Eye (tissue), 1 donor: ENCODE measurements at places on chromosomes 2 and 18.

DNA sequence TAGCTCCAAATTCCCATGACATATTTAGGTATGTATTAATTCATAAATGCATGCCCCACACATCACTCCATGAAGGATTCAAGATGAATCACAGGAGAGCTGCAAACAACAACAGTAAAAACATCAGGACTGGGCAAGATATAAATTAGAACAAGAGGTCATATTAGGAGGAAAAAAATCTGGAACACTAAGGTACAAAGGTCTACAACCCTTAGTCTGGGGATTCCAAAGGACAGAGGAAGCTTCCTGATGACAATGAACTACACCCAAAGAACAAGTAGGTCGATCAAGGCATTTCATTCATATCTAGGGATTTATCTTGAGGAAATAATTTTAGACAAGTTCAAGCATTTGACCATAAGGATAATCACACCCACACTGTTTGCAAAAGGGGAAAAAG, 14.5 kb downstream of the VPS4B start:
- DNase-seq = no peak

GRCh38 chr2:127609818-127610217, 36.1 kb upstream of the GPR17 start:
- no peak for DNase-seq

- DNase-seq = peak; percentile 17
Observed at GRCh38 chr18:50218432-50219197, 23.7 kb upstream of the MYO5B start.

GRCh38 chr18:58407263-58407648, 221.6 kb downstream of the ALPK2 start:
- DNase-seq = no peak

DNA sequence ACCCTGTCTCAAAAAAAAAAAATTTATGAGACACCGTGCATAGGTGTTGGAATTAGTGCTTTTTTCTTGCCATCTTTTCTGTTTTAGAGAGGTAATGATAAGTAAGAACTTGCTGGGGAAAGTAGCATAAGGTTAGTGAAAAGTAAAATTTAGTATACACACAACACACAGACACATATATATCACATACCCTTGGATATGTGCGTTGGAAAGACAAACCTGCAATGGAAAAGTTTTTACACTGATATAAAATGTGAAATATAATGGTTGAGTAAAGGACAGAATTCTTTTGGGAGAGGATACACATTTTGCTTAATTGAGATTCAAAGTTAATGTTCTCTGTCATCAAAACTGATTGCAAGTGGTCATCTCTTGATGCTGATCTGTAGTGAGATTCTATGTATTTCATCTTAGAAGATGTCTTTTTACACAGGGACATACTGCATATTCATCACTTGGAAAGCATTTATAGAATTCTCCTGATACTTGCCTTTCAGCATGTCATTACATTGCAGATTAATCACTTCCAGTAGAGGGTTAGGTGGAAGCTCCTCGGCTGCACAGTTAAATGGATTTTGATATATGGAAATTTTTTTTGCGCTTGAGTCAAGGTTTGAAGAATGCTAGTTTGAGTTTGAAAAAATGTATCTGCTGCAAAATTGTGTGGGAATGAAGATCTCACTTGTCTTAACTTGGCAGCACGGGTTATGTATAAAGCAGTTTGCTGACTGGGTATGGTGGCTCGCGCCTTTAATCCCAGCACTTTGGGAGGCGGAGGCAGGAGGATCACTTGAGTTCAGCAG, 13.5 kb downstream of the PPP1CB start:
- no peak for DNase-seq

- no peak for DNase-seq
Observed at GRCh38 chr2:222479859-222480258, 55.5 kb downstream of the SGPP2 start.

DNA sequence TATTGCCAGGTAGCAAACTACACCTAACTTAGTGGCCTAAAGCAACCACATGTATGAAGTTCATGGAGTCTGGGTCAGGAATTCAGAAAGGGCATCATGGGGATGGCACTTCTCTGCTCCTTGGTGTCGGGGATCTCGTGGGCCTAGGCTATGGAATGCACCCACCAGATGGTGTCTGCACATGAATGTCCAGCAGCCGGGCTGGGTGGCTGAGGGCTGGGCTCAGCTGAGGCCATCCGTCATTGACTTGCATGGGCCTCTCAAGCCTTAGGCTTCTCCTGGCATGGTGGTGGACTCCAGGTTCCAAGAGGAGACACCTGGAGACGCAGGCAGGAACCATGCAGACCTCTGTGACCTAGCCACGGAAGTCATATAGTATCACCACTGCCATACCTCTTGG, 26.0 kb upstream of the RPL31 start:
- no peak for DNase-seq

DNA sequence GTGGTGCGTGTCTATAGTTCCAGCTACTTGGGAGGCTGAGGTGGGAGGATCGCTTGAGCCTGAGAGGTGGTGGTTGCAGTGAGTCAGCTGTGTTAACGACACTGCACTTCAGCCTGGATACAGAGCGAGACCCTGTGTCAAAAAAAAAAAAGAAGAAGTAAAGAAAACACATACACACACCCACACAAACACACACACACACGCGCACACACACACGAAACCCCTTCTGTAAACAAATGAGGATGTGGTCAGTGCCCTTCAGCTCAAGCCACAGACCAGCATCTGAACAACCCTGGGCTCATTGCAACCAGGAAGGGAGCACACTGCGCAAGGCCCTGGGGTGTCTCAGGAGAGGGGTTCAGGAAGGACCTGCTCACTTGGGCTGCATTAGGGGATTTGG, 47.9 kb upstream of the KCNF1 start:
- DNase-seq = no peak

DNA sequence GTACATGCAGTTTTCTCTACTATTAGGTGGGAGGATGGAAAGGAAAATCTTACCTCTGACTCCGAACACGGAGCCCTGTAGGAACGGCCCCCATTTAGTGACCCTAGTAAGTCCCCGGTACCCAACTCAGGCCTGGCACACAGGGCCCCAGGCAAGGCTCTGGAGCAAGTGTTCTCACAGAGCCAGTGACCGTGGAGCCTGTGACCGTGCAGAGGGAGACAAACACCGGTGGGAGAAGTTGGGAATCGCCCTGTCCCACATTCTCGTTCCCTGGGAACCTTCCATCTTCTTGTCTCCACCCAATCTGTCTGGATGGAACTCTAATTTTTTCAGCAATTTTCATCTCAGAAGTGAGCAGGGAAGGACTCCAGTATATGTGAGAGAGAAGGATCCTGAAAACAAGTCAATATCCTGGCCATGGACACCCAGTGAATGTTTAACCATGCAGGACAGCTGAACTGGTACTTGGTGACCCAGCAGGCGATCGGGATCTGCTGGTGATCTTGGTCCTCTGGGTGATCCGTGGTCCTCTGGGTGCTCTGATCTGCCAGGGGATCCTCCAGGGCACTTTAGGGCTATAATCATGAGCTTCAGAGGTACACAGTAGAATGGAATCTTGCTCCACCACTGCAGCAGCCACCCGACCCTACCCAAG, 348.6 kb upstream of the ID2 start:
- DNase-seq = no peak

DNA sequence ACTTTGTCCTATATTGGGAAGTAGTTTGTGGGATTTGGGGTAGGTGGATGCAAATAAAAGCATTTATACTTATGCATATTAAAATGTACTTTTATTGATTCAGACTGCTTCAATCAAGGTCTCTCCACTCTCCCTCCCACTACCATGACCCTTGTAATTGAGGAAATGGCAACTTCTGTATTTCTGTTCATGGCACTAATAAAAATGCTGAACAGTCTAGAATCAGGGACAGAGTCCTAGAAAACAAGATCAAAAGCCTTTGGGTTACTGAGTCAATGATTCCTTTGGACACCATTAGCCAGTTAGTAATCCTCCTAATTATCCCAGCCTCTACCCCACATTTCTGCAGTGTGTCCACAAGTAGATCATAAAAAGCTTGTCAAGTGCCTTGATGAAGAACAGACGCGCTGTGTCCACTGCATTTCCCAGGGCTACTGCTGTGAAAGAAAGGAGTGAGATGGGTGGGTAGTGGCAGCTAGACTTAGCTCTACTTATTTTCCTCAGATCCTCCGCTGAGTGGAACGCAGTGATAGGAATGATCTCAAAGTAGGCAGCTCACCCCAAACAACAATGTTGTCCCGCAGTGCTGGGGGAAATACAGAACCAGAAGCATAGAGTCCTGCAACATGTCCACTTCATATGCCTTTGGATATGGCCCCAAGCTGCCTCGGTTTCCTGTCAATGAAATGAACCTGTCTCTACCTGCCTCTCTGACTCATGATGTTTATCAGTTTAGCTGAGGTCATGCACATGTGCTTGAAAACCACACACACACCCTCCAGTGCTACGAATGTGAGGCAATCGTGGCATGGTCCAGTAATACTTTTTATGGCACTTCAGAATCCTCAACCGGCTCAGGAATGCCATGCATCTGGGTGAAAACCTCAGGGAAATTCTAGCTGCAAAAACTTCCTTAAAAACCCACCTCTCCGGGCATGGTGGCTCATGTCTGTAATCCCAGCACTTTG, 115.5 kb downstream of the COL6A3 start:
- no peak for DNase-seq

- DNase-seq = peak; percentile 20
Observed at GRCh38 chr2:159226608-159227385, 59.7 kb downstream of the WDSUB1 start.
